ENCODE measurements at places on chromosomes 2 and 18.

GRCh38 chr18:77969972-77970371, 720.3 kb downstream of the GALR1 start:
- no peak for DNase-seq

GRCh38 chr2:84846041-84846663, 34.7 kb downstream of the TRABD2A start:
- no peak for DNase-seq

- no peak for DNase-seq
Measured at GRCh38 chr18:80191264-80191663, 56.0 kb downstream of the PARD6G start.

GRCh38 chr2:48411046-48411445, 118.9 kb upstream of the STON1 start:
- no peak for DNase-seq

DNA sequence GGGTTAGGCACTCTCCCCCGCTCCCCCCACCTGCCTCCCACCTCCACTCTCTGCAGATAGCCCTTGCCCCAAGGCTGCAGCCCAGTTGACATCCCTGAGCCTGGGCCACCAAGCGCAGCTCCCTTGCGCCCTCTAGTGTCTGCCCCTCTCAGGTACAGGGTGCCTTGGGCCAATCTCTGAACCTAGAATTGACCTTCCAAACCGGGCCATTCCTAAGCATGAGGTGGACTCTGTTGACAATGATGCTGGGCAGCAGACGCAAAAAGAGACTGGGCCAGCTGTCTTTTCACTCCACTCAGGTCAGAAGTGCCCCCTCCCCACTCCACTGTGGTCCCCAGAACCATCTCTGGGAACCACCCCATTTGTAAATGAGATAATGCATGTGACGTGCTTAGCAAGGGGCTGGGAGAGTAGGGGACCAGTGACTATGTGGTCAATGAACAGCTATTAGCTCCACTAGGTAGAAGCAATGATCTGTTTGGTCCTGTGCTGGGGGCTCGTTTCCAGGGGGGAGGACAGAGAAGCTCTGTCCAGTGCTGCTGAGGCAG, 43.3 kb upstream of the PLB1 start:
- DNase-seq: peak; percentile 86

DNA sequence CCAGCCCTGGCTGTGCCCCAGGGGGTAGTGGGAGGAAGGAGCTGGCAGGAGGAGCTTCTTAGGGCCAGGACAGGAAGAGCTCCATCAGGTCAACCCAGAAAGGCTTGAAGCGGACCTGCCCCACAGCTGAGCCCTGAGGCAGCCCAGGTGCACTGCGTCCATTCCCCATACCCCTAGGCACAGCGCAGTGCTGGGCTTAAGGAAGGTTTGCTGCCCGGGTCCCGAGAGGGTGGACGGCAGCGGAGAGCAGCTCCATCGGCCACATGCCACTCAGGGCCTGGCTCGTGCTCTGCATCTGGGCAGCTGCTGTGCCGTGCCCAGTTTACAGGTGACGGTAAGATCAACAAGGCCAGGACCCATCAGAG, 26.4 kb downstream of the DNMT3A start:
- no peak for DNase-seq

GRCh38 chr18:75287700-75288099, 77.1 kb downstream of the TSHZ1 start:
- no peak for DNase-seq

- DNase-seq: no peak
Measured at GRCh38 chr2:37059841-37060240, 24.3 kb downstream of the HEATR5B start.

DNA sequence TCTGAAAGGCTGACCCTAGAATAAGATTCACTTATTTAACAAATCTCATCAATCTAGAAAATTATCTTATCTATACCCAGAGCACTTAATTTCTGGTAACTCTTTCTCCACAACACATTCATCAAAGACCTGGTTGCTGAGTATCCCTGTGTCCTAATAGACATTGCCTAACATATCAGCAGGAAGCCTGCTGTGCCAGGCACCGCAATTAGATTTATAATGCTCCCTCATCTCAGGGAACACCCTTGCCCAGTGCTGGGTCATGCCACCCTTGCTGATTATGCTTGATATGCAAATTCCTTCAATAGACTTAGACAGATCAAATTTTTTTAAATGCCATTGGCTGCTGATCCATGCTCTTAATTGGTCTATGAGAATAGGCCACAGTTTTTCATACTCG, 3.8 kb downstream of the DSG1 start:
- no peak for DNase-seq

- no peak for DNase-seq
Measured at GRCh38 chr2:8671176-8671575, 10.7 kb upstream of the ID2 start.

DNA sequence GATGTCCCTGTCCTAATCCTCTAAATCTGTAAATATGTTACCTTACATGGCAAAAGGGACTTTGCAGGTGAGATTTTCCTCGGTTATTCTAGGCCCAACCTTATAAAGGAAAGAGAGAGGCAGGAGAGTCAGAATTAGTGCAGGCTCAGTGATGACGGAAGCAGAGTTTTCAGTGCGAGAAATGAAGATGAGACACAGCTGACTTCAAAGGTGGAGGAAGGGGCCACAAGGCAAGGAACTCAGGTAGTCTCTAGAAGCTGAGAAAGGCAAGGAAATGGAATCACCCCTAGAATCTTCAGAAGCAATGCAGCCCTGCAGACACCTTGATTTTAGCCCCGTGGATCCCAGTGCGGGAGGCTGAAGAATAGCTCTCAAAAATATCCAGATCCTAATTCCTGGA, 7.2 kb upstream of the LCLAT1 start:
- DNase-seq: no peak

DNA sequence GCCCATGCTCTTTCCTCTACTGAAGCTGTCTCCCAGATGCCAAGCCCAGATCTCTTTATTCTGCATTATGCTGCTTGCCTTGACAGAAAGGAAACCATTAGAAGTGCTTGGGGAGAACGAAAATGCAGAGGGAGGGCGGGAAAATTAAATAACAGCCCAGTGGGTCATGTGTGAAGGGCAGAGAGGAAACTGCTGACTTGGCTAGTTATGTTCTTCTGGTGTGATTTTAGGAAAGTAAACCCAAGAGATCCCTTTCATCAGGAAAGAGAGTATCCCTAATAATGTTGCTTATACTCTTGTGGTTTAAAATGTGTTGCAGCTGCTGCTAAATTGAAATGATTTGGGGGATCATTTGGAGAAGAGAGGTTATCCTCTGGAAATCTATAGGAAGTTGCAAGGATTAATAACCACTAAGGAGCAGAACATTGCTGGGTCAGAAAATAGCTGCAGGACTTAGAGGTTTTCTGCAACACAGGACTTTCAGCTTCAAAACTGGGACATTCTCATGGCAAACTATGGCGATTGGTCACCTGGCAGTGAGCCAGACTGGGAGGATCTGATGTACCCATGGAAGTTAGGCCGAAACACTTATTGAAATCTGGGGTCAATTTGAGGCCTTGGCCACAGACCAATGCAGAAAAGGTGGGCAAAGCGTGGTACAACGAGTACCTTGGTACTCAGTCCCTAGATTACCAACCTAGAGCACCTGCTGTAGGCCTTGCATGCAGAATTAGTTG, 172.2 kb downstream of the TMEM247 start:
- no peak for DNase-seq

DNA sequence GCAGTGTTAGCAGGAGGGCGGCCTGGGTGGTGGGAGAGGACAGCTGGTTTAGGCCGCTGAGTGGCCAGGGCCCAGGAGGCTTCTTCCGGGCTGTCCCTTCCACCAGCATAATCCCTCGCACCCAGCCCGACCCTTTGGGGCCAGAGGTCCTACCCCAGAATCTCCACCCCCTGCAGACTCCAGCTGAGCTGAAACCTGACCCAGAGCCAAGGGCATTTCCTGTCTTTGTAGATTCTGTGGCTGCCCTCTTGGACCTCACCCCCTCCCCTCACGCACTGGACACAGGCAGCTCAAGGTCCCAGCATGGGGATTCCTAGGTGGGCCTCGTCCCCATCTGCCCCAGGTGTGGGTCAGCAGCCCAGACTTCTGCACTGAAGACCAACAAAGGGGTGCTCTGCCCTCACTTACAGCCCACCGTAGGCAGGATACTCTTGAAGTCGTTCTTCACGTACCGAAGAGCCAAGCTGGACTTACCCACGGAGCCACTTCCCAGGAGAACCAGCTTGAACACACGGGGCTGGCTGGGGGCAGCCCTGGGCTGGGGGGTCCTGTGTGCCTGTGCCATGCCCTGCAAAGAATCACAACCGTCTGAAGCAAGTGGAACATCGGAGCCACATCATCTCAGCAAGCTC, 4.8 kb downstream of the RAB17 start:
- DNase-seq: peak; percentile 26

DNA sequence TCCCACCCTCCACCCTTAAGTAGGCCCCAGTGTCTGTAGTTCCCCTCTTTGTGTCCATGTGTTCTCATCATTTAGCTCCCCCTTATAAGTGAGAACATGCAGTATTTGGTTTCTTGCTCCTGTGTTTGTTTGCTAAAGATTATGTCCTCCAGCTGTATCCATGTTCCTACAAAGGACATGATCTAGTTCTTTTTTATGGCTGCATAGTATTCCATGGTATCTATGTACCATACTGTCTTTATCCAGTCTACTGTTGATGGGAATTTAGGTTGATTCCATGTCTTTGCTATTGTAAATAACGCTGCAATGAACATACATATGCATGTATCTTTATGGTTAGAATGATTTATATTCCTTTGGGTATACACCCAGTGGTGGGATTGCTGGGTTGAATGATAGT, 150.1 kb upstream of the PGAP1 start:
- no peak for DNase-seq

GRCh38 chr2:54514822-54515569, 58.9 kb downstream of the SPTBN1 start:
- DNase-seq: no peak

GRCh38 chr2:42768706-42769256, 4.8 kb upstream of the OXER1 start:
- DNase-seq: no peak

DNA sequence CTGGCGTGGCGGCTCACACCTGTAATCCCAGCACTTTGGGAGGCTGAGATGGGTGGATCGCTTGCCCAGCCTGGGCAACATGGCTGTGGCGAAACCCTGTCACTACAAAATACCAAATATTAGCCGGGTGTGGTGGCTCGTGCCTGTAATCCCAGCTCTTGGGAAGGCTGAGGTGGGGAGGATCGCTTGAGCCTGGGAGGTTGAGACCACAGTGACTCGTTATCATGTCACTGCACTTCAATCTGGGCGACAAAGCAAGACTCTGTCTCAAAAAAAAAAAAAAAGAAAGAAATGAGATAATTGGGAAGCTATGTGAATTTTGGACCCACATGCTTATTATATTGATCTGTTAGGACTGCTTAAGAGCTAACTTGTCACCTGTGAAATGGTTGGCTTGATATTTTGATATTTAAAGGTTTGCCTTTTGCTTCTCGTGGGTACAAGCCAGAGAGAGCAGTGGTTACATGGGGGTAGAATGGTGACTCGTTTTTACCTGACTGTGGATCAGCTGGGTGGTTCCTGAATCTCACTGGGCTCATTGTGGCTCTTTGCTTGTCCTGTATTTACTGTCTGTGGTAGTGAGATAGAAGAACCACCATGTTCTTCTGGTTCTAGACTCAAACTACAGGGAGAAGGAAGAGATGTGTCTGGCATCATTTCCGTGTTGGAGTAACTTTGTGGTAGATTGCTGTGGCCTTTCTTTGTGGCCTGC, 28.9 kb downstream of the ZNF532 start:
- DNase-seq: no peak

- no peak for DNase-seq
Measured at GRCh38 chr2:11498543-11499034, 32.6 kb upstream of the E2F6 start.

GRCh38 chr2:86790134-86790675, 508 bp downstream of the CD8A start:
- DNase-seq: peak; percentile 20

GRCh38 chr2:162085090-162085891, 11.3 kb upstream of the DPP4 start:
- DNase-seq: no peak

All from kidney (tissue), 22 donors.